ENCODE measurements at places on chromosomes 2 and 18.

DNA sequence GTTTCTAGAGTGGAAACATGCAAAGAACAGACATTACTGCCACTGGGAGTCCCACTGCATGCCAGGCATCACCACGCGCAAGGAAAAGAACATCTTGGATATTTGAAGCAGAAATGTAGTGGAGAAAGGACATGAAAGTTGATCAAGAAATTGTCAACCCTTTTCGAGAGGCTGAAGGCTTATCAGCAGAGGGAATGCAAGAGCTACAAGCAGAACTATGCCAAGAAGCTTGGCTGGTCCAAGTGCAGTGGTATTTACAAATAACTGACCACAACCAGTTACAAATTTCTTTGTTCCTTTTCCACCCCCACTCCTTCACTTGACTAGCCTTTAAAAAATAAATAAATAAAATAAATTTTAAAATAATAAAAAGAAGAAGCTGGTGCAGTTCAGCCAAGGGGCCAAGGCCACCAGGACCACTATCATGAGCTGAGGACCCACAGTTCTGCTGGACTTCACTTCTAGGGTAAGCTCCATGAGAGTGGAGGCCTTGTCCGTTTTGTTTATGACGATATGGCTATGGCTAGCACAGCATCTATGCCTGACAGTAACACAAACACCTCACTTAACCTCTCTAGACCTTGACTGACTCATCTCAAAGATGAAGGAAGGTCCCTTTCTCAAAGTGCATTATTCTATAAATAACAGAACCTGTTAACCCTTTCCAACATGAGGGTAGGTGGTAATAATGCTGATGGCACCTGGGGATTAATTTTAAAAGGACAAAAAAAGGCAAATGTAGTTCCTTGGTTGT is 20.9 kb downstream of the MARCHF4 start:
- peaks cover 8% of the 10 kb centered on the region for H3K4me1 ChIP-seq
- H3K36me3 ChIP-seq: no peaks in the 10 kb centered on the region
- DNase-seq: no peak
- no peak overlapping the region for H3K4me3 ChIP-seq
- peaks cover 81% of the 10 kb centered on the region for H3K27me3 ChIP-seq

DNA sequence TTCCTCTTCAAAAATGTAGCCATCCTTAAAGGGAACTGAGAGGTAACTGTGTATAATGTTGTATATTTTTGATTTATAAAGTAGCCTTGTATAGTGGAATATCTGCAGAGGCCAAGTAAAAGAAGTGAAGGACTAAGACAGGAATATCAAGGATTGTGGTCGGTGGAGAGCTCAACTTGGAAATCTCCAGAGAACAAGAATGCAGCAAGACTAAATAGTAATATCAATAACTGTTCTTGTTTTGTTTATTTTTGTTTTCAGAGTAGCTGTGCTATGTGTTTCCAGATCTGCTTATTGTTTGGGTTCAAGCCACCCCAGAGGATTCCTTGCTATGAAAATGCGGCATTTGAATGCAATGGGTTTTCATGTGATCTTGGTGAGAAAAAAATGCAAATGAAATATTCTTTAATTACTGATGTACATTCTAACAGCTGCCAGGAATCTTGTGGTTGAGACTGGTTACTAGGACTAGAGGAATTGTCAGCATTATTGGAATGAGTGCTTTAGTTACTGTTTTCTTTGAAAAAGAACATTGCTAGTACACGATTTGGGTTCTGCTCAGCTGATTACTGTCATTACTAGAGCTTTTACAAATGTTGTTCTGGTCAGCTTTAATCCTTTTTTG is 25.0 kb downstream of the FASTKD2 start:
- H3K27me3 ChIP-seq: no peaks in the 10 kb centered on the region
- peaks cover 31% of the 10 kb centered on the region for H3K36me3 ChIP-seq
- DNase-seq: no peak
- H3K4me1 ChIP-seq: no peaks in the 10 kb centered on the region

- H3K27me3 ChIP-seq: peaks cover 26% of the 10 kb centered on the region
- no peak for DNase-seq
- no peaks in the 10 kb centered on the region for H3K4me1 ChIP-seq
- no peak overlapping the region for H3K27ac ChIP-seq
- no peak overlapping the region for H3K4me3 ChIP-seq
- H3K36me3 ChIP-seq: no peaks in the 10 kb centered on the region
Measured at GRCh38 chr2:229719926-229720647, 5.7 kb upstream of the DNER start.

- no peak overlapping the region for H3K4me3 ChIP-seq
- H3K27me3 ChIP-seq: no peaks in the 10 kb centered on the region
- H3K4me1 ChIP-seq: no peaks in the 10 kb centered on the region
- no peaks in the 10 kb centered on the region for H3K36me3 ChIP-seq
- no peak overlapping the region for H3K27ac ChIP-seq
Measured at GRCh38 chr18:75088622-75089211, 120.2 kb downstream of the PTGR3 start.

Data from Calu3 (cell line).